Temporal lobe (tissue), 4 donors: ENCODE measurements at places on chromosomes 1 and 21. TPM values are rescaled to one million over a fixed set of nuclear protein-coding genes. Genes with fewer than 3 reads are reported as not detected.

LRRC53 gene
- total RNA-seq = under 0.01 TPM

ST6GALNAC3 gene
- 11.6 TPM for total RNA-seq

CACNA1S gene
- total RNA-seq = under 0.01 TPM

PPP1R15B gene
- 37.9 TPM for total RNA-seq

FCRL4 gene
- not detected for total RNA-seq

C1orf185 gene
- not detected for total RNA-seq

VSIG8 gene
- not detected for total RNA-seq

CD160 gene
- total RNA-seq = not detected

SERBP1 gene
- total RNA-seq = 136 TPM

PCP4 gene
- total RNA-seq = 5.2 TPM

SPTA1 gene
- total RNA-seq = 1.2 TPM

ADAMTS5 gene
- 1.7 TPM for total RNA-seq

IRF6 gene
- total RNA-seq = 0.25 TPM

KRTAP26-1 gene
- total RNA-seq = not detected

PRDM16 gene
- total RNA-seq = 5.9 TPM
